GM12878 (cell line): ENCODE measurements at places on chromosomes 6 and 20.

- no peak for DNase-seq
Measured at GRCh38 chr20:62604796-62605195, 37.5 kb upstream of the SLCO4A1 start.

- no peak for DNase-seq
Measured at GRCh38 chr6:36581716-36582115, 12.4 kb upstream of the SRSF3 start.

DNA sequence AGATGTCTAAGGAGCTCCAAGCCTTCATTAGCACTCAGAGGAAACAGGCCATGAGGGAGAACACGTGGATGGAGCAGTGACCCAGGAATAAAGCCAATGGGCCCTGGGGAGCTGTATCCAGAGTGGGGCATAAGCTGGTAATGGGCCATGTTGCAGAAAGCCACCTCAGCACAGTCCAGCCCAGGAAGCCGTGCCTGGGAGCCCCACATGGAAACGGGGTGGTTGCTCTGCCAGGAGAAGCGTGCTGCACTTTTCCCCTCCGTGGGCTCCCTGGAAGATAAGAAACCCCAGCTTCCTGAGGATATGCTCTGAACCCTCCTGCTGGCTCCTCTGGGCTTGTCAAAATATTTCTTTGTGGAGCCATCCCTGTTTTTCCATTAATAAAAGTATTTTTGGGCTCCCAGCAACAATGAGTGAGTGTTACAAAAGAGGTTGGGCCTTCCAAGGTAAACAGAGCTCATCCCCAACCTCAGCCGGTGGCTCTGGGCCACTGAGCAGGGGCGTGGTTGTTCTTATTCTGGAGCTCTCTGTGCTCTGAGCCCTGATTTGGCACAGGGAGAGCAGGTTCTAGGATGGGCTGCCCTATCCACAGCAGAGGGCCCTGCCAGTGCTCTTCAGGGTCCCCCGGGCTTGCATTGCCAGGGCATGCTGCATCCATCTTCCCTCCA lies 31.2 kb upstream of the NFATC2 start:
- DNase-seq, result no peak

DNA sequence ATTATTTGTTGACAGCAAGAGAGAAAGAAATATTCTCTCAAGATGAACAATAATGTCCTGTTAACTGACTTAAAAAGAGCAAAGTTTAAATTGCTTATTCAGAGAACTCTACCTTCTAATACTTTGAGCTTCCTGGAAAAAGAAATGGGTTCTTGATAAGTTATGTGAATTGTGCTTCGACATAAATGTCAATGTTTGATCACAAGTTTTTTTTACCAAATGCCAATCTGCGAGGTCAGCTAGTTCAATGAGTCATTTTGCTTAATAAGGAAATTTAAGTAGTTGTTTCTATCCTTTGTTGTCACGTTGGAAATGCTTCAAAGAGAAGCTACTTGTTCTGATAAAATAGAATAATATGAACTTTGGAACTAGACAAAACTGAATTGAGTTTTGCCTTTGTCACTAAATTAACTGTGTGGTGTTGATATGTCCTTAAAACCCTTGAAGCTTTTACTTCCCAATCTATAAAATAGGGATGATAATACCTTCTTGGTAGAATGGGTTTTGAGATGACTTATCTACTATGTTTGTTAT lies 642.1 kb upstream of the FLRT3 start:
- DNase-seq, result no peak

DNA sequence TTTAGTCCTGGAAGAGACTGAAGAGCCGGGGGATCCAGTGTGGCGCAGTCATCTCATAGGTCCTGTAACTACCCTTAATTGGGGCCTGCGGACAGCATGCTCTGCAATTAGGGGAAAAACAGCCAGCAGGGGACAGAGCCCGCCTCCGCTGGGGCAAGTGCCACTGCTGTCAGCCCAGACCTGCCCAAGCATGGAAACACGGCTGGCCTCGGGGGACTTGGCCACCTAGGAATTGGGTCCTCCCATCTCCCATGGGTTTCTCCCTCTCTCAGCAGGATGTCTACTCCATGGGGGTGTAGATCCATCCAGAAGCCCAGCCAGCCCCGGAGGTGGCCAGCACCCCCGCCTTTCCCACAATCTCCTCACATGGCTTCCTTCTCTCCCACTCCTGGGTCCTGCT lies 3.6 kb downstream of the GHRH start:
- DNase-seq, result no peak

DNA sequence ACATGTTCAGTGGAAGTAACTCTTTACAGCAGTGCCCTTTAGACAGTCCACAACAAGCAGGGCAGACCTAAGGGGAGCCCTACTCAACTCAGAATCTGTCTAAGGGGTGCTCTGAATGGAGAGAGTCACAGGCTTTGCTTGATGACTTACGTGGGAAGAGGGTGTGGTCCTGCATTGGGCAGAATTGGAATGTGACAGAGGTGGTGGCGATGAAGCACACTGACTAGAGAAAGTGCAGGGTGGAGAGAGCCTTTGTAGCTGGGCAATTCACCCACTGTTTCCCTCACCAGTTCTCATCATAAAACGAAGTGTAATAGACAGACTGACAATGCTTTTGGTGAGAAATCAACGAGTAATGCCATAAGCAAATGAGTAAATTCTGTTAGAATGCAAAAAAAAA lies 11.2 kb downstream of the TP53INP2 start:
- DNase-seq, result no peak

DNA sequence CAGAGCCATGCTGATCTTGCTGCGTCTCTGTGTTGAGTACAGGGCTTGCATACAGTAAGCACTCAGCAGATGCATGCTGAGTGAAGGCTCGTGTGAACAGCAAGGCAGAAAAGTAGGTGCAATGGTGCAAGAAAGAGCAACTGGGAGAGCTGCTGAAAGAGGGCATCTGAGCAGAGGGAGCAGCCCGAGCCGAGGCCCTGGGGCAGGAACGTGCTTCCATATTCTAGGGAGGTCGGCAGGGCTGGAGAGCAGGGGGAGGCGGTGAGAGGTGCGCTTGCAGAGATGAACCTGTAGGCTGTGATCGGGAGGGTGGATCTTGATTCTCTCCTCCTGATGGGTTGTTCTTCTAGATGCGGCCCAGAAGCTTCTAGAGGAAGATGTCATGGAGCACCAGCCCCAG lies 26.4 kb upstream of the STX16 start:
- DNase-seq, result no peak

GRCh38 chr6:143664171-143664570 lies 13.6 kb upstream of the PHACTR2 start:
- no peak for DNase-seq

DNA sequence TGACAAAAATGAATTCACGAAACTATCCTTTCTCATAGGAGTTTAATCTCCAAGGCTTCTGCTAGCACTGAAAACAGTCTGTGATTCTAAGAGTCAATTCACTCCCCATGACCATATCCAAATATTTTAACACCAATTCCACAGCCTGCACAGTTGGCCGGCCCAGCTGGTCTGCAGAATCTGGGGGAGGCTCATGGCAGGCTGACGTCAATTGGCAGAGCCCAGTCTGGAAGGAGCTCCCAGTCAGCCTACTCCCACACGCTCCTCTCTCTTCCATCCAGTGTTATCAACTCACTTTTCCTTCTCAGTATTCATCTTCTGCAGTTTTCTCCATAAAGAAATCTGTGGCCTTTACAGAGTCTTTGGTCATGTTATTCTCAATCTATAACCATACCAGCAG lies 111.0 kb downstream of the TBXT start:
- DNase-seq, result no peak

DNA sequence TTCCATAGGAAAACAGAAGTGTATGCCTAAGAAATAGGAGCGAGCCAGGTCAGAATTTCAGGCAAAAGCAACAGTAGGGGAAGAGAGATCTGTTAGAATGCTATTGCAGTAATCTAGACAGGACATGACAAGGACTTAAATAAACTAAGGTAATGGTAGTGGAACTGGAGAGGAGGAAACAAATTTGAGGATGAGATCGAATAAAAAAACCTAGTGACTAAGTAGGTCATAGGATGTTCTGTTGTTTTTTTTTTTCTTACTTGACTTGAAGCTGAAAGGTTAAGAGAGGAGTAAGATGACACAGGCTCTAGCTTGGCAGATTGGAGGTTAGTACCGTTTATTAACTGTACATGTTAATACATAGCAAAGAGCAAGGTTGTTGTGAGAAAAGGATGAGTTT lies 28.6 kb downstream of the ORC3 start:
- no peak for DNase-seq

- no peak for DNase-seq
Measured at GRCh38 chr6:43992126-43992663, 135.1 kb downstream of the MRPL14 start.

- no peak for DNase-seq
Measured at GRCh38 chr6:44217332-44218143, 812 bp downstream of the MYMX start.

- no peak for DNase-seq
Measured at GRCh38 chr20:24109008-24109407, 120.4 kb upstream of the GGTLC1 start.

DNA sequence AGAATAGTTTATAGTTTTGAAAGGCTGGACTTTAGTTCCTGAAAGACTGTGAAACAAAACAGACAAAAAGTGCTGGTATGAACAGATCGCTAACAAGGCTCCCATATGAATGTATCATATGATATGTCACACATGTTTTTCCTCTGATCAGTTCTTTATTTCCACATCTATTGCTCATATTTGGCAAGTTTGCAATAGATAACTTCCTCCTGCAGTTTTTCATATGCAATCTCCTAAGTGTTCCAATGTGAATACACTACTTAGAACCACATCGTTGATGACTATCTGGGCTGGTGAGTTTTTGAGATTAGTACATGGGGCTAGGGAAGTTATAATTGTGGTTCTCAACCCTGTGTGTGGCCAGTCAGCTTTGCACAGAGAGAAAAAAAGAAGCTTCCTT lies 23.1 kb downstream of the CRYBG1 start:
- DNase-seq, result no peak

DNA sequence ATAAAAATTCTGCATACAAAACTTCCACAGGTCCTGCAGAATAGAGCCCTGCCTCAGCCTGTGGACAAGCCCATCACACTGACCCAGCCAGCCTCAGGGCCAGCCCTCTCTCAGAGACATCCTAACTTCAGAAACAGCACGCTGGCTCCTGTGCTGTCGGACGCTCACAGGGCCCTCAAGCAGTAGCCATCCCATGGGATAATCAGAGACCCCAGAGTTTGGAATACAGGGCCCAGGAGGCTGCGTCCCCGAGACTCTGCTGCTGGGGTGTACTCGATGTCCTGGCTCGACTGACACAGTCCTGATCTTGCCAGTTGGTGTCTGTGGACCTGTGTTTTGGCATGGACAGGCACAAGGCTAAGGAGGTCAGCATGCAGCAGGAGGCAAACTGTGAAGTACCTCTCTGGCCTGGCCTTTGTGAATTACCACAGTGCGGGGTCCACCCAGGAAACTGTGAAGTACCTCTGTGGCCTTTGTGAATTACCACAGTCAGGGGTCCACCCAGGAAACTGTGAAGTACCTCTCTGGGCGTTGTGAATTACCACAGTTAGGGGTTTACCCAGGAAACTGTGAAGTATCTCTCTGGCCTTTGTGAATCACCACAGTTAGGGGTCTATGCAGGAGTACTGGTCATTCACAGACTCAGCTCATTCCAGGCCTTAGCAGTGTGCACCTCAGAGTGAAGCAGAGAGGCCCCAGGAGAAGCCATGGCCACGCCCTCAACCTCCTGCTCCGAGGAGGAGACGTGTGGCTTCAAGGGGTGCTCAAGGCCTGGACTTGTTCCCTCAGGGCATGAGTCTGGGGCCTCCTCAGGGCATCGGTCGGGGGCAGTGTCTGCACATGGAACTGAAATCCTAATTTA lies 212.4 kb downstream of the SYNDIG1 start:
- DNase-seq, result no peak

GRCh38 chr20:10939331-10939941 lies 265.6 kb upstream of the JAG1 start:
- no peak for DNase-seq

DNA sequence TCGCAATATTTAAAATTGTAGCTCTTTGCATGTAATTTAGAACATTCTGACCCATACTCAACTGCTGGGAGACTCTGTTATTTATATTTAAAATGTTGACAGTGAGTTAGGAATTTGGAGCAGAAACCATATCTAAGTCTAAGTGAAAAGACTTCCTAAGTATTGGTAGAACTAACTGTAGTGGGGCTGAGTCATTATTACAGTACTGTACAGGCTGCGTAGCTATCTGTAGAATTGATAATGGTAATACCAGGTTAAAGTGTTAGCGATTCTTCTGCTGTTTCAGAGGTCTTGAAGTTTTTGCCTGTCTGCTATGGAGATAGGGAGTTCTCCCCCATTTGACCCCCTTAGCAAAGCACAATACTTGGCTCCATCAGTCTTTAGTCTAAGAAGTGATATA lies 3.6 kb downstream of the TOP1 start:
- DNase-seq, result no peak

DNA sequence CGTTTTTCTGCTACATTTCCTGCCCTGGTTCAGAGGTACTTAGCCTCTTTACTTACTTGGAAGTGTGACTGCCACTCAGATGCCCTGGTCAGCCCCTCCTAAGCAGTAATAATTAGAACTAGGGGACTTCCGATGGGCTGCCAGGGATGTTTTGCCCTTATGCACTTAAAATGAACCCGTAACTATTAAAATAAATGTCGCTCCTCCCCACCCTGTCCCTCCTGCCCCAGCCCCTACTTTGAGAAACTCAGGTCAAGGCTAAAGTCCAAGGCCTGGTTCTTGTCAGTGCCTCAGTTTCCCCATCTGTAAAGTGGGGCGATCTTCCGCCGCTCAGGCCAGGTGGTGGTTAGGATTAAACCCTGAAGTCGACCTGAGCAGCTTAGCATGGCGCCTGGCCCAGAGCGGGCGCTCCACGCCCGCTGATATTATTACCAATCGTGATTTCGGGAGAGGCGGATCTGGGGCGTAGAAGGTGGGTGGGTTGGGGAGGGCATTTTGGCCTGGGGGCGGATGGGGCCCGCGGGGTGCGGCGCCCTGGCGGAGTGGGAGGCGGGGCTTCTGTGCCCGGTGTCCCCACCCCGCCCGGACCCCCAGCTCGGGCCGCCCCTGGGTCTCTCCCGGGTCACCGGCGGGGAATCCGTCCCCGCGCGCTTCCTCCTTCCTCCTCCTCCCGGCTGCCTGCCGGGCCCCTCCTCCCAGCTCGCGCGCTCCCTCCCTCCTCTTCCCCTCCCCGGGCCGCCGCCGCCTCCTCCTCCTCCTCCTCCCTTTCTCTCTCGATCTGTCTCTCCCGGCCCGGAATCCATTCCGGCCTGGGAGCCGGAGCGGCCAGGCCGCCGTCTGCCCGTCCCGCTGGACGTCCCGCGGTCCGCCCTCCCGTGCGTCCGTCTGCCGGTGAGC lies at the start of gene SRC:
SRC (plus strand) TSS at position 802 of the 897 bp plus-strand sequence. CDS start 38,014 bp downstream, outside the sequence.
- no peak for DNase-seq

GRCh38 chr6:13536796-13537526 lies 37.4 kb upstream of the SIRT5 start:
- no peak for DNase-seq

- DNase-seq, result no peak
Measured at GRCh38 chr6:144879436-144879835, 594.3 kb downstream of the UTRN start.

GRCh38 chr6:144729502-144729901 lies 444.4 kb downstream of the UTRN start:
- DNase-seq, result no peak

DNA sequence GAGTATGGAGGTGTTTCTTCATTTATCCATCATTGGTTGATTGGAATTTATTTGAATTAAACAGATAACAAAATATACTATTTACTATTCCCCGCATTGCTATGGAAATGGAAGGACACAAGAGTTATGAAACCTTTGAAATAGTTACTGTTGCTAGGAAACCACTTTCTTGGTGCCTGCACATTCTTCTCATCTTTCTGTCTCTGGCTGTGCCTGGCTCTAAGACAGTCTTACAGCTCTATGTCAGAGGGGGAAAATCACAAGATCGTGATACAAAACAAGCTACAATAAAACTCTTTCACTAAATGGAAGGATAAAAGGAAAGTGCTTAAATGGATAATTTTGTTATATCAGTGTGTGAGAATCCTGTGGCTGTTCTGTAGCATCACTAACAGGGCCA lies 453.0 kb downstream of the LMBRD1 start:
- no peak for DNase-seq
